Sigmoid colon (tissue), 7 donors: ENCODE measurements at places on chromosomes 4 and X. TPM values are rescaled to one million over a fixed set of nuclear protein-coding genes. Genes with fewer than 3 reads are reported as not detected.

Gene FGFBP2
- total RNA-seq = 3.9 TPM

Gene DMRTC1
- total RNA-seq = not detected

Gene TCP11X2
- not detected for total RNA-seq

Gene DTHD1
- not detected for total RNA-seq

Gene CLGN
- total RNA-seq = 3.1 TPM

Gene PHOX2B
- total RNA-seq = 0.33 TPM

Gene MED28
- 24.0 TPM for total RNA-seq
